ENCODE measurements at places on chromosomes 5 and 9. TPM values are rescaled to one million over a fixed set of nuclear protein-coding genes. Genes with fewer than 3 reads are reported as not detected.

Gene NR2F1
- not detected for total RNA-seq

Gene MARCHF11
- not detected for total RNA-seq

Gene INSL4
- not detected for total RNA-seq

Gene ASPN
- total RNA-seq: not detected

Gene SOX30
- 0.36 TPM for total RNA-seq

Gene CARTPT
- not detected for total RNA-seq

Gene ARHGEF37
- 0.95 TPM for total RNA-seq

Gene TMEM252
- total RNA-seq: not detected

Gene FBP2
- not detected for total RNA-seq

Gene NUTM2G
- total RNA-seq: not detected

Gene OTP
- total RNA-seq: not detected

Gene SECISBP2
- total RNA-seq: 45.8 TPM

Gene PTPRD
- not detected for total RNA-seq

Gene MYOZ3
- total RNA-seq: 0.17 TPM

Gene PCDHGB6
- total RNA-seq: 0.05 TPM

Gene JAK2
- total RNA-seq: 46.8 TPM

Gene PCDHGB3
- 0.07 TPM for total RNA-seq

Gene FOXB2
- total RNA-seq: not detected

Gene TICAM2
- 0.72 TPM for total RNA-seq

Gene SUSD3
- total RNA-seq: 62.7 TPM

Gene PTGES
- total RNA-seq: 0.44 TPM

Gene FAM78A
- total RNA-seq: 24.1 TPM

Gene FUT7
- not detected for total RNA-seq

Gene SPARC
- 0.45 TPM for total RNA-seq

Gene LCN9
- total RNA-seq: not detected

Gene PRR16
- total RNA-seq: not detected

Gene PPP1R26
- total RNA-seq: 0.29 TPM

Gene CENPK
- total RNA-seq: 83.1 TPM

Gene DOLPP1
- total RNA-seq: 15.5 TPM

Gene ANKRD34B
- total RNA-seq: 0.10 TPM

Gene NUTM2F
- not detected for total RNA-seq

Gene SLC34A3
- not detected for total RNA-seq

Gene TMC1
- not detected for total RNA-seq

Gene LECT2
- not detected for total RNA-seq

Gene KIF24
- 4.2 TPM for total RNA-seq

Gene IFNA2
- total RNA-seq: not detected

Gene CCNO
- not detected for total RNA-seq

Gene SAP30L
- 29.3 TPM for total RNA-seq

Gene LHX2
- not detected for total RNA-seq

Gene PRSS3
- total RNA-seq: not detected

Measured in activated naive CD4-positive, alpha-beta T cell treated with anti-CD3 and anti-CD28 coated beads for 36 hours (primary cell).